Inflammatory macrophage treated with lipopolysaccharide for 1 hour (primary cell): ENCODE measurements at places on chromosomes 4 and X.

GRCh38 chr4:81631958-81632441, 160.3 kb upstream of the RASGEF1B start:
- peak; percentile 83 for DNase-seq

GRCh38 chr4:163462556-163462955, 11.0 kb downstream of the TKTL2 start:
- no peak for DNase-seq

DNA sequence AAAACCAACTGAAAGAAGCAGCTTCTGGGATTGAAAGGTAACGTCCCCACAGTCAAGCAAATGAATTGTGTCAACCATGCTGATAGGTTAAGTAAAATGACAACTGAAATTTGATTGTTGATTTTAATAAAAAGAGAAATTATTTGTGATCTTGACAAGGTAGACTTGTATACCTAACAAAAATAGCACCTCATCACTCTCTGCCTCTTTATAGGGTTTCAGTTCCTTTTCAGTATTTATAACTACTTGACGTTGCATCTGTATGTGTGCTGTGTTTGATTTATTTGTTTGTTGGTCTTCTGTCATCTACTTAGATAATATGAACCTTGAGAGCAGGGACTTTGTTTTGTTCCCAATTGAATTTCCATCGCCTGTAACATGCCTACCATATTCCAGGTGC, 7.9 kb upstream of the PPP3CA start:
- no peak for DNase-seq

DNA sequence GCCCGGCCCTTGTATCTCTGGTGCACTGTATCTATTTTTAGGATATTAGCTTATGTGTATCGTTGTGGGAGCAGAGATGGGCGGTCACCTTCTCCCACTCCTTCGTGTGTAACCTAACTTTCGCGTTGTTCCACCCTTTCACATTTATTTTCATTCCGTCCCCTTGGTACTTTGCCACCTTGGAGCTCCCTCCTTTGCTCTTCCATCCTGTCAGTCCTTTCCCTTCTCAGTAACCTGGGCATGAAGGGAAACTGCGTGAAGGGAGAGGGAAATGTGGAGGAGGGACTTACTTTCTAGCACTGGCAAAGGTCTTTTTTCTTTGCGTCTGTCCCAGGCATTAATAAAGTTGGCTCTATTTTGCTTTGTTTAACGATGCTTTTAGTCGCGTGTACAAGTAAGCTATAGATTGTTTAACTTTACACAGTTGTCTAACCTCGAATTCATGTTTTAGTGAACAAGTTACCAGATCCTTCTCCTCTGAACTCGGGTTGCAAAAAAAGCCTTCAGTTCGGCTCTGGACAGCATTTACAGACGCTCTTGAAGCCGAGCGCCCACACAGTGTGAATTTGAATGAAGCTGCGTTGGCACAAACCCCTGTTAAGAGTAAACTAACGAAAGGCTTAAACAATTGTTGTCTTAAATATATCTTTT, 3.9 kb downstream of the PCDH10 start:
- no peak for DNase-seq

DNA sequence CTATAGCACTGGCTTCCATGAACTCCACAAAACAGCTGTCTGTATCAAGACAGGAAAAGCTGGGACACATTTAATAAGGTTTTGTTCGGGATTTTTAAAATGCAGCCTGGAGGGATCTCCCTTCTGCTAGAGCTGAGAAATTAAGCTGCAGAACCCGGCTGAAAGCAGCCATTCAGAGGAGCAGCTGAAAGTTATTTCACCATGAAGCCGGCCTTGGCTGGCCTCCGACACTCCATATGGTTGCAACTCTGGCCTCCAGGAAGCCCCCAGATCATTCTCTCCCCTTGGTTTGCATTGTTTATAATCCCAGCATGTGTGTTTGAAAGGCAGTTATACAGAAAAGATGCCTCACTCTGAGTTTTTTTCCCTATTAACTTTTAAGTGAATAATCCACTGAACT, 239.4 kb downstream of the SPATA18 start:
- DNase-seq = no peak

DNA sequence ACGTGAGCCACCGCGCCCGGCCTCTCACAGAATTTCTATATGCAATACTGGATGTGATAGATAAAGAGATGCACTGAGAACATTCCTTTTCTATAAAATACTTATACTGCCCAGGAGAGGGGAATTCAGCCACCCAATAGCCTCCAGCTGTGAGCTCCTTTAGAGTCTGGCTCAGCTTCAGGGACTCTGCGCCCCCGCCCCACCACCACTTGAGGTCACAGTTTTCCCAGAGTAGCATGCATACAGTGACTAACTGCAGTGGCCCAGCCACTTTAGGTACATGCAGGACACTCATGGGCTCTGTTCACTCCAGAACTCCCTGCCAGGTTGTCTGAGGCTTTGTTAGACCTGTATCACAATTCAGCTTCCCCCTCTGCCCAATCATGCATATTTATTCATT, 144.4 kb upstream of the TET2 start:
- no peak for DNase-seq

DNA sequence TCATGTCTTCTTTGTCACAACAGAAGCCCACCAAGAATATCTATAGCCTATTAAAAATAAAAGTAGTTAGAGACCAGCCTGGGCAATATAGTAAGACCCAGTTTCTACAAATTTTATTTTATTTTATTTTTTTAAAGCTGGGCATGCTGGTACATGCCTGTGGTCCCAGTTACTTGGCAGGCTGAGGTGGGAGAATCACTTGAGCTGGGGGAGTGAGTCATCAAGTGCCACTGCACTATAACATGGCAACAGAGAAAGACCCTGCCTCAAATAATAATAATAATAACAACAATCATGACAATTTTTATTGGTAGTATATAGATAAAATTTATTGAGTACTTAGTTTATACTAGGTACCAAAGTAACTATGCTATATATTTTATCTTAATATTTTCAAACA, 93.0 kb upstream of the NPFFR2 start:
- no peak for DNase-seq

DNA sequence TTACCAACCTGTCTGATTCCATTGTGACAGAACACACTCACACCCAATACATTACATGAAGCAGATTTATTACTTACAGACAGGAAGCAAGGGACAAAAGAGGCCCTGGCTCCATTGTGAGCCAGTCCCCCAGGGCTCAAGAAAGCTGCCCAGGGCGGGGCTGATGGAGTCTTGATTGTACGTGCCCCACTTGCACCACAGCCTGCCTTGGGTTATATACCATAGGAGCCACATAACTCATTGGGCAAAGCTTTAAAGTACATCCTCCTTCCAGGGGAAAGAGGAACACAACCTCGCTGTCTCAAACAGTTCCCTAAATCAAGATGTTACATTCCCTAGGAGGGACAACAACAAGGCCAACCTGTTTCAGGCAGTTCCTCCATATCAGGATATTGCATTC, 3.4 kb upstream of the ZRSR2 start:
- DNase-seq = peak; percentile 31

- no peak for DNase-seq
These were observed 303.0 kb upstream of the TACR3 start for GRCh38 chr4:104022831-104023230.

- DNase-seq = no peak
These were observed 50.8 kb downstream of the HTRA3 start for GRCh38 chr4:8320386-8320750.

- no peak for DNase-seq
These were observed 5.4 kb downstream of the PCDH7 start for GRCh38 chr4:30725562-30725961.

- no peak for DNase-seq
These were observed 47.1 kb downstream of the FAM193A start for GRCh38 chr4:2583517-2583916.

- peak; percentile 9 for DNase-seq
These were observed 367.2 kb downstream of the BMPR1B start for GRCh38 chr4:95124906-95125504.

GRCh38 chr4:140343303-140343702, 30.1 kb upstream of the SCOC start:
- DNase-seq = no peak

DNA sequence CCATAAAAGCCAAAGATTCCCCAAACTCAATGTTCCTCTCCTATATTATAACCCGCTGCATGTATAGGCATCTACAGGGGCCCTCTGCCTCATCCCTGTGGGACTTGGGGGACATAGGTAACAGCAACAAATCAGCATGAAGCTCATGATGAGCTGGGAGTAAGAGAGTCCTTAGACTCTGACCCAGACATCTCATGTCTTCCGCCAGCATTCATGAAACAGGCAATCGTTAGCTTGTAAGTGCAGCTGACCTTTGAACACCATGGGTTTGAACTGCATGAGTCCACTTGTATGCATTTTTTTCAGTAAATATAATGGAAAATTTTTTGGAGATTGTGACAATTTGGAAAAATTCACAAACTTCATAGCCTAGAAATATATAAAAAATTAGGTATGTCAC, 10.4 kb upstream of the SCOC start:
- no peak for DNase-seq

DNA sequence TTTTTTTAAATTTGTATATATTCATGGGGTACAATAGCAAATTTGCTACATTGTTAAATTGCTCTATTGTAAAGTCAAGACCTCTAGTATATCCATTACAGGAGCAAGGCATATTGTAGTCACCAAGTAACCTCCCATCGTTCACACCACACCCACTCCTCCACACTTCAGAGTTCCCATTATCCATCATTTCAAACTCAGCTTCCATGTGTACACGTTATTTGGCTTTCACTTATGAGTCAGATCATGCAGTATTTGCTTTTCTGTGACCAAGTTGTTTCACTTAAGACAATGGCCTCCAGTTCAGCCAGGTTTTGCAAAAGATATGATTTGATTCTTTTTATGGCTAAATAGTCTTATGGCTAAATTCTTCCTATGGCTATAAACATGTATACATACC, 2614.2 kb downstream of the PCDH7 start:
- DNase-seq = no peak

- no peak for DNase-seq
These were observed 35.4 kb downstream of the RBBP7 start for GRCh38 chrX:16834806-16835205.

DNA sequence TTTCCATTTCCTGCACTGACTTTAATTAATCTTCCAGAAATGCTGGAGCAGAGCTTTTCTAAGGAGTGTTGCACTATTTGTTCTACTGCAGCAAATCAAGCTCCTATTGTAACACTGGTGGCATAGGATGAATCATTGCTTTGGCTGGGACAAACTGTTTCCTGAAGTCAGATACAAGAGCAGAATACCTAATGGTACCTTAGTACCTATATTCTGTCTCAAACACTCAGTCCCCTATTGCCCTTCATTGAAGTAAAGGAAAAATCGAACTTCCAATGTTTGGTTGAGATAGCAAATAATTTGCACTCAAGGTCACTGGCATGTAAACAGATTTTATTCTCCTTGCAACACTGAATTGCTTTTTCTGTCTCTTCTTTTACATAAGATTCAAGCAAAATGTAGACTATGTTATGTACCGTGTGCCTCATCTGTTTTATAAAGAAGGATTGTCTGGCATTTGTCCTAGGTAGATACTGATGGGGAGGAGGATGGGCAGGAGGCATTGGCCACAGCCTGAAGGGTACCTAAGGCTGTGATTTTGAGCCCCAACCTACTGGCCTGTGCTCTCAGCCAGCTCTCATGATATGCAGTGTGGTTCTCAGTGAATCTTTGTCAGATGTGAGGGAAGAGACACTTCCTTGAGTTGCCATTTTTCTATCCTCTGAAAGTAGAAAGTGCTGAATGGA, 141.6 kb downstream of the AASDH start:
- DNase-seq = no peak

DNA sequence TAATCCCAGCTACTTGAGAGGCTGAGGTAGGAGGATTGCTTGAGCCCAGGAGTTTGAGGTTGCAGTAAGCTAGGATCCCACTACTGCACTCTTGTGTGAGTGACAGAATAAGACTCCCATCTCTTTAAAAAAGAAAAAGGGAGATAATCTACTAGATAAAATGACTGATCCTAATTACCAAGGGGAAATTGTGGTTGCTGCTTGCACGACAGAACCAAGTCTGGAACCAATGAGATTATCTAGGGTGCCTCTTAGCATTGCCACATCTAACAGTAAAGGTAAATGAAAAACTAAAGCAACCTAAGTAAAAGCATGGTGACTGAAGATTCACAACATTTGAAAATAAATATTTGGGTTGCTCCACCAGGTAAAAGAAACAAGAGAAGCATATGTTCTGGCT, 185.1 kb downstream of the PDHA2 start:
- DNase-seq = no peak

GRCh38 chr4:169689681-169690080, 68.1 kb downstream of the HPF1 start:
- no peak for DNase-seq

DNA sequence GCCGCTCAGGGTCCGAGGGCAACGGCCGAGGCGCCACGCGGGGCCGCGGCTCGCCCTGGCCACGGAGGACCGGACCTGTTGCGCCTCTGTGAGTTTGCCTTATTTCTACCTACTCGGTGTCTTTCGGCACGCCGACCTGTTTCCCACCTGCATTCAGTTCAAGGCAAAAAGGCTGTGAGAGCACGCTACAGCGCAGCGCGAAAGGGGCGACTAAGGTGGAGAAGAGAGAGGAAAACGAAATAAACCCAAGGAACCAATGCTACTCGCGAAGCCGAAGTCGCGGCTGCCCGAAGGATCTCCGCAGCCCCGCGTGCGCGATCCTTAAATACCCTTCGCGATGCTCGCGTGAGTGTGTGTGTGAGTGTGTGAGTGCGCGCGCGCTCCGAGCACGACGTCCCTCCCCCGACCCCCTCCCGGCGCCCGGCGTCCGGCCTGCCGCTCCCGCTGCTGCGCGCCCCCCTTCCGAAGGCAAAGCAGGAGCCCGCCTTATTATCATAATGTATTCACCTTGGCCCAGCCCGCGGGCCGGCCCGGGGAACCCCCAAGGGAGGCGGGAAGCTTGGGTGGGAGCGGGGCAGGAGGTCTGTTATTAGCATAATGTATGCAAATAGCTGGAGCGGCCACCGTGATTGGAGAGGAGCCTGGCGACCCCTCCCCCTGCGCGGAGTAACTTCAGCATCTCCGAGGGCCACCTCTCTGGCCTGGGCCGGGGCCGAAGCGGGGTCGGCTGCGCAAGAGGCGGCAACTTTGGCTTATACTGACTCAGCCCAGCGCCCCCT, at the start of gene COL25A1:
Gene COL25A1, minus strand, starts transcription at position 298 of the 779 bp plus-strand sequence.
- DNase-seq = no peak

DNA sequence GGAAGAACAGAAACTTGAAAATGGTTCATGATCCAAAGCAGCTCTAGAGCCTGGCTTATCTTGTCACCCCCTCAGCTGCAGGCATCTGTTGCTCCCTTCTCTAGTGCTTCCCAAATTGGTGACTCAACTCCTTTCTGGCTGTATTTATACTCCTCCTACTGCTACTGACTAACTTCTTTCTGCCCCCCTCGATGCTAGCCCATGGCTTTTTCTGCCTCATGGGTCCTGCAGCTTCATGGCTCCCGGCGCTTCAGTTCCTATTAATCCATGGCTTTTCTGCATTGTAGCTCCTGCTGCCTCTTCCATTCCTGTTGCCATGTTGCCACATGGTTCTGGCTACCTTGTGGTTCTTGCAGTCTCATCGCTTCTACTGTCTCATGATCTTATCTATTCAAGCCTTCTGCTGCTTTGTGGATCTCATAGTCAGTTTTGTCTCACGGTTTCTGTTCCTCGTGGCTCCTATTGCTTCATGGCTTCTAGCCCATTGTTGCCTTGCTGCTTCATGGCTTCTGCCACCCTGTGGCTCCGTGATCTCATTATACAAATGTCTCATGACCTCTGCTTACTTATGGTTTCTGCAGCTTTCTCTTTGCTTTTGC, 48.1 kb downstream of the SMC1A start:
- DNase-seq = peak; percentile 55

GRCh38 chr4:27702730-27703431, 842.2 kb downstream of the STIM2 start:
- DNase-seq = no peak
